GM12864 (cell line): ENCODE measurements at places on chromosomes 11 and 22.

GRCh38 chr11:57458410-57459163, 1.7 kb upstream of the RTN4RL2 start:
- DNase-seq = no peak

DNA sequence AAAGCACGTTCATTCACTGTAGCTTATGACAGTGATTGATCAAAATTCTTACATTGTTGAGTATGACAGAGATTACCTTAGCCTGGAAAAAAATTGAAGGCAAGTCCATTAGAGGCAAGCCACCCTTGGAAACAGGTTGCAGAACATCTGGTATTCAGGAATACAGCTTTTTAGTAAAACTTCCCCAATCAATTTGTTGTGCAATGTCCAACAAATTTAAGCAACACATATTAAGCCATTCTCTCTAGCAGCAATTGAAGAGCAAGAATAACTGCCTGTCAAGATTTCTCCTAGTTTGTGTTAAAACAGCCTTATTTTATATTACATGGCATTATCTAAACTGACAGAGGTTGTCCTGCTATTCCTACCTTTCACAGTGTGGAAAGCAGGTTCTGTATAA, 37.0 kb downstream of the BCL2L13 start:
- no peak for DNase-seq

DNA sequence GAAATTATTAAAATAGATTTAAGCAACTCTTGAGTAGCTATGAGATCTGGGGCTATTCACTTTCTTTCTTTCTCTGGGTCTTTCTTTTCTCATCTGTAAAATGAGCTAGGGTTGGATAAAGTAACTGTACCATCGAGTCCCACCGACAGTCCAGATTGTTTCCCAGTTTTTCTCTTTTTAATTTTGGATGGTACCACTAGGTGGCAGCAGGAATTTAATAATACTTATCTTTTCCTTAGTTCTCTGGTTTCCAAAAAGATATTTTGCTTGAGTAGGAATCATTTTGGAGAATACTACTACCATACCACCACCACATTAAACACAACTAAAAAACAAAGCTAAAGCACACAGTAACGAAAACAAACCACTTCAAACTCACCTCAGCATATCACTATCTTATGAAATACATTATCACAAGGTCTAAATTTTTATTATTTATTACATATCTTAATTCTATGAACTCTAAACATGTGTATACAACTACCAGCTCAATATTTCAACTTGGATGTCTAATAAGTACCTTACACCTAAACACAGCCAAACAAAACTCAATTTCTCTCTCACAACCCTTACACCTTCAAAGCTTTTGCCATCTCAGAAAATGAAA, 584.0 kb downstream of the KCNA4 start:
- no peak for DNase-seq

GRCh38 chr22:41772198-41772597, 28.3 kb upstream of the CCDC134 start:
- no peak for DNase-seq

- DNase-seq = no peak
These were observed 34.6 kb downstream of the SPECC1L start for GRCh38 chr22:24305260-24305692.
